ENCODE measurements at places on chromosomes 4 and X. TPM values are rescaled to one million over a fixed set of nuclear protein-coding genes. Genes with fewer than 3 reads are reported as not detected.

GAGE2A gene
- not detected for total RNA-seq

FMR1NB gene
- not detected for total RNA-seq

TRMT2B gene
- 15.5 TPM for total RNA-seq

MAGEA12 gene
- not detected for total RNA-seq

TAF7L gene
- 0.17 TPM for total RNA-seq

PPEF1 gene
- not detected for total RNA-seq

MAOB gene
- total RNA-seq: 0.12 TPM

EREG gene
- total RNA-seq: 44.0 TPM

TMSB15C gene
- total RNA-seq: 5.1 TPM

SEC24B gene
- total RNA-seq: 22.0 TPM

CAPN6 gene
- 0.78 TPM for total RNA-seq

CDK16 gene
- total RNA-seq: 110 TPM

RAI2 gene
- total RNA-seq: under 0.01 TPM

ANK2 gene
- 44.3 TPM for total RNA-seq

MXRA5 gene
- total RNA-seq: 42.3 TPM

ARHGAP6 gene
- not detected for total RNA-seq
